Stimulated activated CD4-positive, alpha-beta T cell treated with anti-CD3 and anti-CD28 coated beads, Interleukin-1b, Interleukin-23, amount 100 ng/mL, for 1 hour (primary cell): ENCODE measurements at places on chromosomes 6 and 20.

DNA sequence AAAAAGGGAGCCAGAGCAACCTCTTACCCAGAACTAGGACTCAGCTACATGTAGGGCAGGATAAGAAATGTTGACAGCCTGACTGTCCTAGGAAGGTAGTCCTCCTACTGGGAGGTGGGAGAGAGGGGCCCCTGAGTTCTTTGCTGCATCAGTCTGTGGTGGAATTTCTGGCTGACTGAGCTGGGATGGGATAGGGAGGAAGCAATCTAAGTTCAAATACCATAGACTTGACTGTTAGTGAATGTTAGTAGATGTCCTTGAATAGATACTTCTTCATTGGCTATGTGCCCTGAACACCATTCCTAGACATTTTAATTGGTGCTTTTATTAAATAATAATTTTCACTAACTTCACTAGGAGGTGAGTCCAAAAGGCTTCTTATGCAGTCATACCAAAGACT lies 1343.6 kb upstream of the CITED2 start:
- no peak for DNase-seq

DNA sequence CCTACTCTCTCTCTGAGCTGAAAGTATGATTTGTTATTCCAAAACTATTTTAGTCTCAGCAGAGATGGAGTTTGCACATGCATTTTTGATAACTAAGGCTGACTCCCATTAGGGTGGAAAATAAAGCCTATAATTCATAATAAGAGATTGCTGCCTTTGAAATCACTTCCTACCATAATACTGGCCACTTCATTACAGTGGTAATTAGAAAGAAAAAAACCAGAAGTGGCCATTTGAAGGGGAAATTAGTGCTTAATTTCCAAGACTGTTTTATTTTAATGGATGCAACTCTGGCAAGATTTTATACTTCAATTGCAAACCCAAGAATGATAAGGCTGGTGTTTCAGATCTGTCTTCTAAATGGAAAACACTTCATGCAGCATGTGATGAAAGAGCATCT lies 43.4 kb downstream of the SLC35B3 start:
- DNase-seq, result no peak

DNA sequence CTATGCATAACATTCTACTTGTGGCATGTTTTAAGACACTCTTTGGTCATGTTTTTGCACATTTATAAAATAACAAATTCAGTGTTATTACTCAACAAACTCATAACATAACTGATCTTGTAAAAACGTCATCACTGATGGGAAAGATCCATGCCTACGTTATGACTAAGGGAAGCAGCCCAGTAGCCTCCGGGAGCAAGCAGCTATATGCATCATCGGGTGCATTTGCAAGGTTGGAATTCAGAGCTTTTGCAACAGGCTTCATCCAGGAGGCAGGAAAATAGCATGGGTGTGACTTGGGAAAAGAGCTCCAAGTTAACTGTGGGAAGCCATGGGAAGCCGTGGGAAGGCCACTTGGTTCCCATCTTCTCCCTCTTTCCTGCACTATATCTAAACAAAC lies 271.6 kb upstream of the SGK1 start:
- no peak for DNase-seq

DNA sequence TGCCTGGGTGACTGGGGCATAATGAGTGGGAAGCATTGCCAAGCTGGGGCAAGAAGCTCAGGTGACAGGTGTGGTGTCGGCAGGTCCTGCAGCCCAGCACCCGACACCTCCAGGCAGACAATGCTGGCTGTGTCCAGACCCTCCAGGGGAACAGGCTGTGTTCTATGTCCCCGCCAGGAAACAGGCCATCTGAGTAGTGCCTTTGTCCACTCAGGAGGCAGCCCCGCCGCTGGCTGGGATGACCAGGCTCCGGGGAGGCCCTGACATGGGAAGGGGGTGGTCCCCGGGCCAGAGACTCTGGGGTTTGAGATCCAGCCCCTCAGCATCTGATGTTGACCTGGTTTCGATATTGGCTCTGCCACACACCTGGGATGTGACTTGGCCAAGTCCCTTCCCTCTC lies 28.4 kb downstream of the SNPH start:
- DNase-seq, result no peak

GRCh38 chr6:99013145-99013544 lies 65.4 kb upstream of the FBXL4 start:
- DNase-seq, result no peak

DNA sequence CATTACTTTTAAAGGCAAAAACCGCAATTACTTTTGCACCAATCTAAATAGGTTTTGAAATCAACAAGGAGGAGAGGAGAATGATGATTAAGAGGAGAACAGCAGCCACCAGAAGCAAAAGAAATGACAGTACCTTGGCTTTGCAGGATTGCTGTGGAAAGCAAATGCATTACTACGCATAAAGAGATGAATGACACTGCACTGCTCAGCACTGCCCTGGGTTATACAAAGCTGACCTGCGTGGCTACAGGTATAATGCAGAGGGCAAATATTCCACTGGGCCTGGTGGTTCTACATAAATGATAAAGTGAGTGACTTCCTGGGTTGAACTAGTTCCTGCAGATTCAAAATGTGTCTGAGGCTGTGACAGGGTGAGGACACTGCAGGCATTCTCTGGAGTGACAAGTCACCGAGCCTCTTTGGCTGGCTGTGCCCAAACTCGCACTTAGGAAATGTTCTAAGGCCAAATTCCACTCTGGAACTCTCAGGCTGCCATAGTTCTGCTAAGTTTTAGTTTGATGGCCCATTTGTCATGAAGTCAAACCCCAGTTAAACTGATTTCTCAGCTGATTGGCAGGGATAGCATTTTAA lies 78.6 kb downstream of the INSM1 start:
- DNase-seq, result no peak

DNA sequence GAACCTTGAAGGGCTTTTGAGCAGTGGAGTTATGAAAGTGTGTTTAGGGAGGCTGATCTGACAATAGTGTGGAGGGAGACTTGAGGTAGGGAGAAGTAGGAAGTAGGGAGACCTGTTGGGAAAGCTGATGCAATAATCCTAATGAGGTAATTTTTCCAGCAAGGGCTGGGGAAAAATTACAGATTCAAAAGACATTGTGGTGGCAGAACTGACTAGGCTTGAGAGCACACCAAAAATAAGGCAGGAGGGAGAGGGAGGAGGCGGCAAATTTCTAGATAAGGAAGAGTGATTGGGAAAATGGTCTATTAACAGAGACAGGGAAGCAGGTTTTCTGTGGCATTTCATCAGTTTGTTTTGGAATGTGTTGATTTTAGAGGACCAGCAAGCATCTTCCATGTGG lies 5.5 kb downstream of the PRRT1 start:
- no peak for DNase-seq
